ENCODE measurements at places on chromosomes 16 and 17.

DNA sequence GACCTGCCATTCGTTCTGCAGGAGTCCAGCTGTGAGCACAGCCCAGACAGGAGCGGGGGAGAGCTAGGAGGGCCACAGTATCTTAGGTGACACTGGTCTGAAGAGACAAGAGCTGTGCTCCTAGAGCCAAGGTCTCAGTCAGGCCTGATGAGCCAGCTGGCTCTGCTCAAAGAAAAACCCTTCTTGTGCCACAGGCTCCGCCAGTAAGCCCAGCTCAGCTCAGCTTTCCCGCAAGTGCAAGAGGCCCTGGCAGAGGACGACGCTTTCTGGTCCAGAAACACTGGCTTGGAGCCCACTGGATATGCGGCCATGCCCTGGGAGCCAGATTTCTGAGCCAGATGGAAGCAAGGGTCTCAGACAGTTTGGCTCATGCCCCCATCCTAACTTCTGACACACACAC, 23.9 kb downstream of the PEMT start:
- DNase-seq: no peak

- no peak for DNase-seq
These were observed 2.2 kb downstream of the SNN start for GRCh38 chr16:11670171-11671131.

- DNase-seq: no peak
These were observed 917 bp downstream of the YWHAE start for GRCh38 chr17:1398931-1399678.

DNA sequence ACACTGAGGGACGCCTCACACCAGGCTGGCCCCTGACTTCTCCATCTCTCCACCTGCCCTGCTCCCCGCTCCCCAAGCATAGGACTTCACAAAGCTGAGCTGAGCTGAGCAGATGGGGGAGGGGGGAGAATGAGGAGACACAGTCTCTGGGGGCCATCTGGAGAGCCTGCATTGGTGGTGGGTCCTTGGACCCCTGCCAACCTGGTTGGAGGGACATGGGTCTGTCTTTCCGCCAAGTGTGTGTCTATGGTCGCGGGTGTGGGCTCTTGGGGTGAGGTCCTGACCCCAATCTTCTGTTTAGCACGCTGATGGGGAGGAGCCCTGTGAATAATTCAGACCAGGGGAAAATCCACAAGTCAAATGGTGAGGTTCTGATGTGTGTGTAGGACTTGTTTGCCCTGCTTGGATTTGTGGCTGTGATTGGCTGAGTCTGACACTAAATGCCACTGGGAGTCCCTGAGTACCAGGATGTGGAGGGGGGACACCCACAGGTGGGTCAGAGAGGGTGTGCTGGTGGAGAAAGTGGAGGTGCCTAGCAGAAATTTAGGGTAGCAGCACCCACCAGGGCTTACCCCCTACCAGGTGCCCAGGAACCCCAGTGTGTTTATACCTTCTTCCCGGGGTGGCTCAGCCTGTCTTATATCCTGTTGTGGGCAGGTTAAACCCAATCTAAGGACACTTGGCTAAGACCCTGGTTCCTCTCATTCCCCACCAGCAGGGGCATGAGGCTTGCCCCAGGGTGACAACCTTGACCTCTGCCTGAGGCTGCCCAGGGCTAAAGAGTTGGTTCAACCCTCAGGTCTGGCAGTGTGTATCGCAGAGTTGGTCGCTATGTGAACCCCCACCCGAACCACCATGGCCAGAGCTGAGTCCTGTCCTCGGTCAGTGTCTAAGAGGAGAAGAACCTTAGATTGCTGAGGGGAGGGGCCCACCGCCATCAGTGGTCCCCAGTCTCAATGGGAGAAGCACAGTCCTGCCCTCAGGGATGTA, 2.1 kb downstream of the FMNL1 start:
- no peak for DNase-seq

- no peak for DNase-seq
These were observed 7.5 kb upstream of the ITGAD start for GRCh38 chr16:31385680-31386079.

DNA sequence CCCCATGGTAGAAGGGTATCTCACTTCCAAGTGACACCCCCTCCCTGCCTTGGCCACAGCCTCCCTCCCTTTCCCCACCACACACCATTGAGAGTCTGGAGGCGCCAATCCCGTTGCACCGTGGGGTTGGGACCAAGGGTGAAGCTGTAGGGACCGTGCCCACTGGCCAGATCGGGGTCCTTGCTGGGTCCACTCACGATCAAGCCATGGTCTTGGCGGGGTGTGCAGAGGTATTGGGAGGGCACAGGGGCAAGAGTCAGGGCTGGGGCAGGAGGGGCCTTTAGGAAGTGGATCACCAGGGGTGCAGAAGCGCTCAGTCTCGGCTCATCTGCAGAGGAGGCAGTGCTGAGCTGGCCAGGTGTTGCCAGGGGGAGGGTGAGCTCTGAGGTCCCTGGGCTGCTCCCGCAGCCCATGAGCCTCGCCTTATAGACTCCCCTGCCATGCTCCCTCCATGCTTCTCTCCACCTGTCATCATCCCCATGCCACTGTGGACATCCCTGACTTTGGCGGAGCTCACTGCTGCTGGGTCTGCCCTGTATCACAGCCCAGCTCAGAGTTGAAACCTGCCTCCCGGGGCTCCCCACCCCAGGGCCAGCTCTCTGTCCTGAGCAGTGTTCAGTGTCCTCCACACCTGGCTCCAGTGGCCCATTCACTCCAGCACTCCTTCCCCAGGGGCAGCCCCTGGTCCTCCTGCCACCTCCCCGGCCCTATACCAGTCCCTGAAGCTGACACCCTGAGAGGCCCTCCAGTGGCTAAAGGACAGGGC, 8.3 kb downstream of the CDH16 start:
- DNase-seq: no peak

DNA sequence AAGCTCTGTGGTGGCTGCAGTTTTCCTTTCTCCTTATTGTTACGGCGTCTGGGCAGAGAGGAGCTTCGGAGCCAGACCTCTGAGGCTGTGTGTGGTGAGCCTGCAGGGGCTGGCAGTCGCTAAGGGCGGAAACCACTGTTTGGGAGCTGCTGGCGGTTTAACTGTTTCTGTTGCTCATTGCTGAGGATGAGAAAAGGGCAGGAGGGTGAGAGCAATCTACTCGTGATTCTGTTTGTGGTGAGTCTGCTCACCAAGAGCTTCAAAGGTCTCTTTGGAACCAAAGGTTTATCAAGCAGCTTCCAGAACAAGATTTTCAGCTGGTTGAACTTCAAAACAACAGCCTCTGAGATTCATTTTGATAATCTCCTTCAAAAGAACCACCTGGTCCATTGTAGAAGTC, 143.9 kb downstream of the ANKFN1 start:
- no peak for DNase-seq

- DNase-seq: peak; percentile 37
These were observed 1.7 kb upstream of the RAB11FIP4 start for GRCh38 chr17:31389657-31390381.

DNA sequence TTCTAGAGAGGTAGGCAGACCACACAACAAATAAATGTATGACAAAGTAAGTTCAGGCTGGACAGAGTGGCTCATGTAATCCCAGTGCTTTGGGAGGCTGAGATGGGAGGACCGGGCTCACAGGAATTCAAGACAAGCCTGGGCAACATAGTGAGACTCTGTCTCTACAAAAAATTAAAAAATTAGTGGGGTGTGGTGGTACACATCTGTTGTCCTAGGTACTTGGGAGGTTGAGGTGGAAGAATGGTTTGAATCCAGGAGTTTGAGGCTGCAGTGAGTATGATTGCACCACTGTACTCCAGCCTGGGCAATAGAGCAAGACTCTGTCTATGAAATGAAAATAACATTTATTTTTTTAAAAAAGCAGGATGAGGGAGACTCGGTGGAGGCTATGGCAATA, 18.5 kb downstream of the CHP2 start:
- no peak for DNase-seq

- no peak for DNase-seq
These were observed 50.9 kb downstream of the JPH3 start for GRCh38 chr16:87653234-87653633.

DNA sequence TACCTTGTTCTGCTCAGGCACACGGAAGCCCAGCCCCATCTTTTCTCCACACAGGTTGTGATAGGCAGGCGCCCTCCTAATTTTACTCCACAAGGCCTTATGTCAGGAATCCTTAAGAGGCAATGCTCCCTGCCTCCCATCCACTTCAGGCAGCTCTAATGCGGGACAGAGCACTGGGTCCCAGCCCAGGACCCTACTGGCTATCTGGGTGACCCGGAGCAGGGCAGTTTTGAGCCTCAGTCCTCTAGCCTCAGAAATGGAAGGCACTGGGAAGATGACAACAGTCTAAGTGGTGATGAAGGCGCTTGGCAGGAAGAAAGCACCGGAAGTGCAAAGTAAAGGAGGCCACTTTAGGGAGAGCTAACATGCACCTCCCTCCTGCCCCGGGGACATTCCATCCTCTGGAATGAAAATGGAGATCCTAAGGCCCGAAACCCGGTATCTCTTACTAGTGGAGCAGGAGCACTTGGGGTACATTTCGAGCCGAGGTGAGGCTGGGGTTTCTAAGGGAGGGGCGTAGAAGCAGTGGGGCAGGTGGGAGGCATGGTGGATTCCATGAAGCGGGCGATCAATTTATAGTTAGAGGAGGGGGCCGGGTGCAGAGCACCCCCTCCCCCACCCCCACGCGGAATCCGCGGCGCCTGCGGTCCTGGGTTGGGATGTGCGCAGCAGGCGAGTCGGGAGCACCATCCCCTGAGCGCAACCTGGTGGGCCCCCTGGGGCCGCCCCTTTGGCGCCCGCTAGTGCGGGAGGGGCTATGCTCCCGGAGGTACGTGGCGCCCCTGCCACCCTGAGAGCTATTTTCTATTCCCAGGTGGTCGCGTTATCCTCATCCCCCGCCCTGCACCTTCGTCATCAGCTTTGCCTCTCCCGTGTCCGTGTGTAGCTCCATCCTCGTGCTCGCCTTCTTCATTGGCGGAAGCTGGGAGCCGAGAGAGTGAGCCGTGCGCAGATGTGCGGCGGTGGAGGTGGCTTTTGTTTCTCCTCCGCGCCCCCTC, 4.9 kb downstream of the MT1F start:
- peak; percentile 31 for DNase-seq

DNA sequence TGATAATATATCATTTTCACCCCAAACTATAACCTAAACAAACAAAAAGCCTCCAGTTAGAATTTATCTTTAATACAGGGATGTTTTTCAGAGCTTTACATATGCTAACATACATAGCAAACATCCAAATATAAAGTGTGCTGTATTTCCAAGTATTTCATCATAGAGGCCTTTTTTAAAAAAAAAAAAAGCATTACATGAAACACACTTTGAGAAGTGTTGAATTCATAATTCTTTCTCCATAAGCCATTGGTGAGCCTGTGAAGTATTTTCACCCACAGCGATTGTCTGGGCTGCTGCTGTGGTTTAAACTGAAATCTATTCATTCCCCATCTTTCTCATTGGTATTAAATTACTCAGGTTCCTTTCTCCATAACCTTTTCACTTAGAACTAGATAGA, 503.4 kb upstream of the CDH8 start:
- DNase-seq: no peak

- no peak for DNase-seq
These were observed 19.3 kb upstream of the FOXF1 start for GRCh38 chr16:86490859-86491639.

- DNase-seq: peak; percentile 80
These were observed at the start of gene RUNDC3A for GRCh38 chr17:44308320-44308818. Gene RUNDC3A, plus strand, starts transcription at chr17:44308601. Its CDS starts 232 bp downstream, at chr17:44308833.

- DNase-seq: no peak
These were observed 18.4 kb downstream of the NPIPA1 start for GRCh38 chr16:14955546-14956231.

GRCh38 chr17:57396511-57396921, 140.2 kb downstream of the MSI2 start:
- peak; percentile 62 for DNase-seq

DNA sequence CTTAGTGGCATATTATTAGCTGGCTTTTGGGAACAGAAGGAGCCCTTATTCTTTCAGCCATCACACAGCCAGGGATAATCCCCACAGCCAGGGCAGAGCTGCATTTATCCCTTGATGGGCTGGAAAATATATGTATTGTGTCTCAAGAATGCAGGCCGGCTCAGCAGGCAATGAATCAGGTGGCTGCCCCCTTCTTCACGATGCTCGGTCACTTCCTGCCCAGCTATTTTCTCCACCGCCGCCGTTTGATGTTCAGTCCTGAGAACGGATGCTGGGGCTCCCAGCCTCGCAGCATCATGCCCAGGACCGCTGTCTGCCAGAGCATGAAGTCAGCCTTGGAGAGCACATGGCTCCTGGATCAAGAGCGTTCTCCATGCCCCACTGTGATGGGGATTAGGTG, 4.3 kb upstream of the MYH3 start:
- no peak for DNase-seq

DNA sequence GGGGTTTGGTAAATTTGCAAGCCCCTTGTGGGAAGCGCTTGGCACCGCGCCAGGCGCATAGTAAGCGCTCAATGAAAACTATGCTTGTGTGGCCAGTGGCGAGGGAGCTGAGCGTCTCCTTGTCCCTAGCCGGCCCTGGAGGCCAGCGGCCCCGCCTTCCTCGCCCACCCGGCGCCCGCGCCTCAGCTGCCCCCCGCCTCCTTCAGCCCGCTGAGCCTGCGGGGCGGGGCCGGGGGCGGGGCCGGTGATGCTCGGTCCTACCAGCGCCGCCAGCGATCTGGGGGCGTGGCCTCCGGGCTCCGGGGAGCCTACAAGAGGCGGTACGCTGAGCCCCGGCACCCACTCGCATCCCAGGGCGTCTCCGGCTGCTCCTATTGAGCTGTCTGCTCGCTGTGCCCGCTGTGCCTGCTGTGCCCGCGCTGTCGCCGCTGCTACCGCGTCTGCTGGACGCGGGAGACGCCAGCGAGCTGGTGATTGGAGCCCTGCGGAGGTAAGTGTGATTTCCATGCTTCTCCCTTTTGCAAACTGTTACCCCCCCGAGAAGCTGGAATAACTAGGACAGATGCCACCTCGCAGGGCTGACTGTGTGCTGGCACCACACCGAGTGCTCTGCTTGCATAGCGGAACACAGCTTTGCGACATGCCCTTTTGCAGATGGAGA, at the start of gene CRISPLD2:
Gene CRISPLD2 (plus strand): TSS at position 342 of the 661 bp plus-strand sequence. CDS start 18,511 bp downstream, outside the sequence.
- DNase-seq: peak; percentile 85

GRCh38 chr16:85134076-85134788, 22.0 kb upstream of the CIBAR2 start:
- DNase-seq: no peak

- DNase-seq: no peak
These were observed 33.8 kb upstream of the SALL1 start for GRCh38 chr16:51184702-51185433.

- DNase-seq: no peak
These were observed 5.4 kb upstream of the PSMC5 start for GRCh38 chr17:63821804-63822203.

- DNase-seq: no peak
These were observed 530.4 kb downstream of the XYLT1 start for GRCh38 chr16:16940351-16940750.

- DNase-seq: no peak
These were observed 353.8 kb upstream of the HSBP1 start for GRCh38 chr16:83453977-83454376.

GRCh38 chr16:84677849-84678248, 22.0 kb upstream of the USP10 start:
- DNase-seq: no peak

All from right kidney (tissue), 9 donors.